ENCODE measurements at places on chromosomes 7 and 10.

DNA sequence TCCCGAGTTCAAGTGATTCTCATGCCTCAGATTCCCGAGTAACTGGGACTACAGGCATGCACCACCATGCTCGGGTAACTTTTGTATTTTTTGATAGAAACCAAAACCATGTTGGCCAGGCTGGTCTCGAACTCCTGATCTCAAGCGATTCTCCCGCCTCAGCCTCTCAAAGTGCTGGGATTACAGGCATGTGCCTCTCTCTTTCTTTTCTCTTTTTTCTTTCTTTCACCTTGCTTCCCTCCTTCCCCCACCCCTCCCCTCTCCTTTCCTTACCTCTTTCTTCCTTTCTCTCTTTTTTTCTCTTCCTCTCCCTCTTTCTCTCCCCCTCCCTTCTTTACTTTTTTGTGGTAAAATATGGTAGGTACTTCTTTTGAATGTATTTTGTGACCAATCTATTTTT lies 62.2 kb downstream of the ANKRD61 start:
- DNase-seq: no peak

DNA sequence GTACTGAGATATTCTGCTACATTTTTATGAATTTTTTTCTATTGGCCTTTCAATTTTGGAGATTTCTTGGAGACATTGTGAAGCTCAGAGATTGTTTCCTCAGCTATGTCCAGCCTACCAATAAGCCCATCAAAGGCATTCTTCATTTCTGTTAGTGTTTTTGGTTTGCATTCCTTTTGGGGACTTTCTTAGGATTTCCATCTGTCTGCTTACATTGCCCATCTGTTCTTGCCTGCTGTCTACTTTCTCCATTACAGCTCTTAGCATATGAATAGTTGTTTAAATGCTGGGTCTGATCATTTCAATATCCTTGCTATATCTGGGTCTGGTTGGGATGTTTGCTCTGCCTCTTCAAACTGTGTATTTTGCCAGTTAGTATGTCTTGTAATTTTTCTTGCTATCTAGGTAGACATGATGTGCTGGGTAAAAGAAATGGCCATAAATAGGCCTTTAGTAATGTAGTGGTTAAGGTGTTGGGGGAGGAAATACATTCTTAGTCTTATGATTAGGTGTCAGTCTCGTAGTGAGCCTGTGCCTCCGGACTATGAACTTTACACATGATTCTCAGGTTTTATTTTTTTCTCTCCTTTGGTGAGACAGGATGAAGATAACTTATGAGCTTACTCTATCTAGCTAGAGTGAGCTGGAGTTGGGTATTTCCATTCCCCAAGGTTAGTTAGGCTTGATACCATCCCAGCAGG lies 32.6 kb upstream of the NME8 start:
- DNase-seq: no peak

GRCh38 chr7:155167706-155168365 lies 97.7 kb downstream of the HTR5A start:
- DNase-seq: no peak

- no peak for DNase-seq
These were observed 6.1 kb upstream of the TASOR2 start for GRCh38 chr10:5678397-5679036.
